ENCODE measurements at places on chromosomes 1 and 21.

- no peak for DNase-seq
Observed at GRCh38 chr1:231986631-231987336, 360.2 kb downstream of the DISC1 start.

DNA sequence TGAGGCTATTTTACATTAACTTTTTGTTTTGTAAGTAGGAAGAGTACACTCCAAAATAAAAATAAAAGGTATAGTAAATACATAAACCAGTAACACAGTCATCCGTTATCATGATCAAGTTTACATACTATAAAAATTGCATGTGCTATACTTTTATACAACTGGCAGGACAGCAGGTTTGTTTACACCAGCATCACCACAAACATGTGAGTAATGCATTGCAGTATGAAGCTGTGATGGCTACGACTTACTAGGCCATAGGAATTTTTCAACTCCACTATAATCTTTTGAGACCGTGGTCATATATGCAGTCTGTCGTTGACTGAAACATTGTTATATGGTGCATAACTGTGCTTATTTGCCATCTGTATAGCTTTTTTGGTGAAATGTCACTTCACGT, 106.2 kb downstream of the CENPF start:
- DNase-seq, result no peak

DNA sequence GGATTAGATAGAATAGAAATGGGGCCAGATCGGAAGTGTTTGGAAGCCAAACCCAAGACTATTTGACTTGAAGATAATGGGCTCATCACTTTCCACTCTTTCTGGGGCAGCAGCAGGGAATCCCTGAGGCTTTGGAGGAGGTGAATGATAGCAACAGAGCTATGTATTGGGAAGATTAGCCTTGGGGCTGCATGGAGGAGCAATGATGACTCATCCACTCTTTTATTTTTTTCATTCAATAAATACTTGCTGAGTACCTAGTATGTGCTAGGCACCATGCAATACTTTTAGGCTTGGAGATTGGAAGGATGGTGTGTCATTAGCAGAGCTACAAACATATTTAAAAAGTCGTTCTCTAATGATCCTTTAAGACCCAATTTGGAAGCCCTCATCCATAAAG, 166.9 kb upstream of the FOXD3 start:
- no peak for DNase-seq

DNA sequence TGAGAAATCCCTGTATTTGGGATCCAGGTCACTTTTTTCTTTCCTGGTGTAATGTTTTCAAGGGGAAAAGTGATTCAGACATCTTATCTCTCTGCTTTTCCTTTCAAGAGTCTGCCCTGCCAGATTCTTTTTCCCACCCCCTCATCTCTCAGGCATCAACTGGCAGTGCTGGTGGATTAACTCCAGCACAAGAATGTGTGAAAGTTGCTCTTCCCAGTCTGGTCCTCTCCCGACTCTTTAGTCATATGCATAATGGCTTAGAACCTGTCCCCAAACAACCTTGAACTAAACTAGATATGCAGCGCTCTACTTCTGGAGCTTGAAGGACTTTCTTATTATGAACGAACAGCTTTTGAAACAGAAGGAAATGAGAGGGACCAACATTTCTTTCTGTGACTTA, 88.5 kb downstream of the SLC44A5 start:
- DNase-seq, result no peak

- DNase-seq, result no peak
Observed at GRCh38 chr1:3061566-3061965, 7.4 kb upstream of the PRDM16 start.

- no peak for DNase-seq
Observed at GRCh38 chr1:234779160-234779538, 169.2 kb upstream of the IRF2BP2 start.
